ENCODE measurements at places on chromosomes 7 and 10.

GRCh38 chr7:22911889-22912288, 89.2 kb upstream of the TOMM7 start:
- no peak for DNase-seq

DNA sequence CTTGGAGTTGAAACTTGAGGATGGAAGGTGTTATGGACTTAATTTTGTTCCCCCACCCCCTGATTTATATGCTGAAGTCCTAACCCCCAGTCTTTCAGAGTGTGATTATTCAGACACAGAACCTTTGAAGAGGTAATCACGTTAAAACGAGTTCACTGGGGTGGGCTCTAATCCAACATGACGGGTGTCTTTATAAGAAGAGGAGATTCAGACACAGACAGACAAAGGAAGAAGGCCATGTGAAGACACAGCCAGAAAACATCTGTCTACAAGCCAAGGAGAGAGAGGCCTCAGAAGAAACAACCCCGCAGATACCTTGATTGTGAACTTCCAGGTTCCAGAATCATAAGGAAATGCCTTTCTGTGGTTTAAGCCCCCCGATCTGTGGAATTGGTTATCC, 37.0 kb downstream of the GHRHR start:
- no peak for DNase-seq

GRCh38 chr7:146177301-146177700, 60.7 kb downstream of the CNTNAP2 start:
- no peak for DNase-seq

GRCh38 chr7:148962823-148963582, 65.3 kb downstream of the PDIA4 start:
- DNase-seq = no peak

GRCh38 chr7:46357290-46357689, 436.2 kb upstream of the IGFBP3 start:
- DNase-seq = no peak

- DNase-seq = no peak
Measured at GRCh38 chr10:80709866-80710265, 172.2 kb downstream of the SH2D4B start.

GRCh38 chr10:126583552-126584200, 86.8 kb downstream of the C10orf90 start:
- DNase-seq = no peak

DNA sequence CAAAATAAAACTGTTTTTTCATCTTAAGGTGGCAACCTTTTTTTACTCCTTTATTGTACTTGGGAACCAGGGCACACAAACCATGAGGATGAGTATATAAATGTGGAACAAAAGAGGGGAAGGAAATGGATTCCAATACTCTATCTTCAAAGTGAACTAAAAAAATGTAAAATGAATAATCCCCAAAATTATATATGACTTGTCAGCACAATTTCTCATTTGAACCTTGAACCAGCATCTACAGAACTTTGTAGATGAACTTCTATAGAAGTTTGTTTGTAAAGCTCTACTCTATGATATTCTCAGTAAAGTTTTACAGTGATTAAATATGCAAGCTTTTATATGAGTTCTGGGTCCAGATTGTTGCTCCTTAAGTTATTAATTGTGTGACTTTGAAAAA, 218.2 kb upstream of the ETV1 start:
- DNase-seq = no peak

DNA sequence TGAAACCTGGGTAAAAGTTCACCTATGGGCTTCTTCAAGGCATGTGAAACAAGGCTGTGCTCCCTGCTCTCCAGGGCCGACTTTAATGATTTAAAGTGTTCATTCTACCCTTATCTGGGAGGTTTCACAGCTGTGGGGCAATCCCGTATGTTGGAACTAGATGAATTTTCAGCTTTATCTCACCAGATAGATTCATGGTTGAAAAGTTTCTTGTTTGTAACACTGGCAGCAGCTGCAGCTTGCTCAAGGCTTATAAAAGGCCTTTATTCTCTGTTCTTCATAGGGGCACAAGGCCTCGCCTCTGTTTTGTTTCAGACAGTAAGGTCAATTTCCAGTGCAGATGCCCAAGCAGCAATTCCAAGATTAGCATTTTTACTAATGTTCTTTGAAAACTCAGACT, 70.4 kb upstream of the DNAJB12 start:
- no peak for DNase-seq

- DNase-seq = no peak
Measured at GRCh38 chr10:130553826-130554225, 417.6 kb downstream of the GLRX3 start.

GRCh38 chr7:41570766-41571165, 132.1 kb downstream of the INHBA start:
- no peak for DNase-seq

DNA sequence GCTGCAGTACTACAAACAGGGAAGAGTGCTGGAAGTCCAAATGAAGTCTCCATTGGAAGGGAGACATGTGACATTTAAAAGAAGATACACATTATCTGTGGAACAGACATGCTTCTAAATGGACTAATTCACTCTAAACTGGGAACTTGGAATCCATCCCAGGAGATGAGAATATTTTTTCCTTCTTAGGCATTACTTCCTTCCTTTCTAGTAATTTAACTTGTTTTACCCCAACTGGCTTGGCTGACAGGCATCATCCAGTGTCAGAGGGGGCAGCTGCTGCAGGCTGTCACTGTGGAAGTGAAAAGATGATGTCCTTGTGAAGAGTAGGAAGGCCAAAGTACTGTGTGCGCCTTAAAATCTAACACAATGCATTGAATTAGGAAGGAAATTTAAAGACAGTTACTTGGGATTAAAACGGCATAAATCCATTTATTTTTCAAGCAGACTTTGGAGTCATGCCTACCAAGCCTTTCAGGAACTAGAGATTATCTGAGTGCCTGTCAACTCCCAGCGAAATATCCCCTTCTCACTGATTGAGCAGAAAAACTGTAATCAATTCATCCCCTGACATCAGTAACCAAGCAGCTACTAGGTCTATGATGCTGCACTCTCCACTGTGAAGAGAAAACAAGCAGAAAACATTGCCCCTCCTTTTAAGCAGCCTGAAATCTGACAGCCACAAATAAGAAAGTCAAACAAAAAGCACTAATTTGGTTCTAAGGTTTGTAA, 161.2 kb downstream of the DGKI start:
- no peak for DNase-seq

DNA sequence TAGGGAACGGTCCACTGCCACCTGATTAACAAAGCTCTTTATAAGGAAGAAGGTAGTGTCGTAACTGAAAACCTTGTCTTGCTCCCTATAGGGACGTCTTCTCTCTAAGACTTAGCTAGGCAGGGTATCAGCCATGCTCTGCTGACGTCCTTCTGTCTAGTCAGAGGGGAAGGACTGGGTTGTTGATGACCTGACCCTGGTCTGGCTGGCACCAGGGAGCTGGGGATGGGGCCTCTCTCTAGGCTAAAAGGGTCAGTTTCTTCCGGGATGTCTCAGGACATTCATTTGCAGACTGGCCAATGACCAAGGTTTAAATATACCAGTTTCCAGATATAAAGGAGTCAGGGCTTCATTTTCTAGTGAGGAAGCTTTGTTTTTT, 9.6 kb downstream of the CYP17A1 start:
- no peak for DNase-seq

- peak; percentile 7 for DNase-seq
Measured at GRCh38 chr10:68721673-68722335, 765 bp downstream of the CCAR1 start.

- no peak for DNase-seq
Measured at GRCh38 chr7:116249969-116250553, 39.7 kb downstream of the TES start.

DNA sequence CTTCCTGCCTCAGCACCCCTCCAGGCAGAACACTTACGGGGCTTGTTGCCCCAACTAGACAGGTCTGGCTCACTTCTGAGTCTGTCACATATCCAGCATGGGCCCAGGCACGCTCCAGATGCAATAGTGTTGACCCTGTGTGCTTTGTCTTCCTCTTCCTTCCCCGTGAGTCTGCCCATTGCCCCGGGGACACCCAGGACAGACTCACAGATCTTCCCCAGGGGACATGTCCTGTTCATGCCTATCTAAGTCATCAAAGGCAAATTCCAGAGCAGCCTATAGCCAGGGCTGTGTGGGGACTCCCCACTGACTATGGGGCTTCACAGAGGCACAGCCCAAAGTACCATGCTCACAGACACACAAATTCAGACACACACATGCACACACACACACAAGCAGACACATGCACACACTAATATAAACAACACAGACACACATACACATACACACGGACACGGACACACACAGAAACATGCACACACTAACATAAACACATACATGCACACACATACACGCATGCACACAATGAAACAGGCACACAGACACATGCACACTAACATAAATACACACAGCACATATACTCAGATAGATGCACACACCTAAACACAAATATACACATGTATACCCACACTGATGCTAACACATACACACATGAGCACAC, 175.8 kb downstream of the KCNMA1 start:
- DNase-seq = no peak

- no peak for DNase-seq
Measured at GRCh38 chr7:90671571-90671970, 75.5 kb downstream of the CDK14 start.

DNA sequence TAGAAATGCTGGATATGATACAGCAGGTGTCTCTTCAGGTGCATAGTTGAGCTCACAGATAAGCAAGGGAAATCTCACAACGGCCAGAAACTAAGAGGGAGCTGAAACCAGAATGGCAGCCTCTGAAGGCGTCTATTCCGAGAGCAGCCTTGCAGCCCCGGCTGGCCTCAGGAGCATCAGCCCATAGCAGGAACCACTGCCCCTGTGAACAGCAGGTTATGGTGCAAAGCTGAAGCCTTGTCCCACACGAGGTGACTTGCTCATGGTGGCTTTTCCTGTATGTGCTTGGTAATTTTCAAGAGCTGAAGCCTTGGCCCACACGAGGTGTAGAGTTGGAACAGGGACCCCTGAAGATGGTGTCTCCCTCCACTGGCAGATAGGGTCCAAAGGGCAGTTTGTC, 33.2 kb downstream of the BNIP3 start:
- no peak for DNase-seq

- DNase-seq = no peak
Measured at GRCh38 chr7:17242504-17242903, 55.9 kb upstream of the AHR start.

DNA sequence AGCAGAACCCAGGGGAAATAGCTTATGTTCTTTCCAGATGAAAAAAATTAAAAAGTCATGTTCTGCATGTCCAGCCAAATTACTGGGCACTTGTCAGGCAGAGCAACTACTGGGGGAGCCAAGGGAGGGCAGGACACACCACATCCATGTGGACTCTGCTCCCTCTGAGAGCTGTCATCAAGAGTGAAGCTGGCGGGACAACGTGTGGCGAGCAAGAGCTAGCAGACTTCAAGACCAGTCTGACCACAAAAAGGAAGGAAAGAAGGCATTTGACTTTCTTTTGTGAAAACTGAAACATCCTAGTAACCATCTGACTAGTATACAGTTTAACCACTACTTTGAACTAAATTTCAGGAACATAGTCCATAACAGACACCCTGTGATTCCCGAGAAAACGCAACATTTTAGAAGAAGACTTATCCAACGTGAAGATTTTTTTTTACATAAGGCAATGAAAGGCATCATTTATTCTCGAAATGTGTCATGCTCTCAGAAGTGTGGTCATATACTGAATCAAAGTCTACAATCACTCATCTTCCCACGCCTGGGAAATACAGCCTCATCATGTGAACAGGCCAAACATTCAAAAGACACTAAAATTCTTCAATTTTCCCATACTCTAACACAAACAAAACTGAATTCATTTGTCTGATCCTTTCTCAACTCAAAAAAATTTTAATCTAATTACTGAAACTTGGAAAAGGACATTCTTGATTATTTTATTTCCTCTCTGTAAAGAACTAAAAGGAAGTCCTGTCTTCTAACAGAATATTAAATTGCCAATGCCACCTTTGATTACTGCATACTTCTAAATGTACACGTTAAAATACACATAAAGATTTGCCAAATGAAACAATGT, 15.5 kb downstream of the CYTH3 start:
- no peak for DNase-seq

- DNase-seq = no peak
Measured at GRCh38 chr10:15331461-15331860, 39.6 kb downstream of the FAM171A1 start.

DNA sequence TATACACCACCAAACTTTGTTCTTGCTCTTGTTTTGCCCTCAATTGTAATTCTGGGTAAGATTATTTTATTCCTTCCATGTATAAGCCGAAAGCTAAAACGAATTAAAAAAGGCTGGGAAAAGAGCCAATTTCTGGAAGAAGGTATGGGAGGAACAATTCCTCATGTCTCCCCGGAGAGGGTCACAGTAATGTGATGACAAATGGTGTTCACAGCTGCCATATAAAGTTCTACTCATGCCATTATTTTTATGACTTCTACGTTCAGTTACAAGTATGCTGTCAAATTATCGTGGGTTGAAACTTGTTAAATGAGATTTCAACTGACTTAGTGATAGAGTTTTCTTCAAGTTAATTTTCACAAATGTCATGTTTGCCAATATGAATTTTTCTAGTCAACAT, 12.5 kb upstream of the CFAP69 start:
- no peak for DNase-seq

DNA sequence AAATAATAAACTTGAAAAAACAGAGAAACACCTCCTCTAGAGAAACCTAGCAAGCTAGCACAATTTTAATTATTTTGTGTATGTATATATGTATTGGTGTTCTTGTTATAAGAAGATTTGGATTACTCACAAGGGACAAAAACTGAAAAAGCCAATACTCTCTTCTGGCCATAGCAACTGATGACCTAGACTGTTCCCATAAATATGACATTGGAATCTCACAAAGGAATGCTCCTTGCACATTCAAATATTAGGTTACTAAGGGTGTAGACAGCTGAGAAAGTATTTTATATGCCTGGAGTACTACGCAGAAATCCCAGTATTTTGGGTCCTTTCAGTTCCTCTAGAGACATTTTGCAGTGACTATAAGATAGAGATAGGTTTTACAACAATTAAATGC, 279.4 kb downstream of the FZD1 start:
- no peak for DNase-seq

GRCh38 chr7:111660478-111660877, 98.2 kb upstream of the IMMP2L start:
- no peak for DNase-seq

GRCh38 chr7:106059556-106059955, 52.6 kb downstream of the SYPL1 start:
- no peak for DNase-seq

DNA sequence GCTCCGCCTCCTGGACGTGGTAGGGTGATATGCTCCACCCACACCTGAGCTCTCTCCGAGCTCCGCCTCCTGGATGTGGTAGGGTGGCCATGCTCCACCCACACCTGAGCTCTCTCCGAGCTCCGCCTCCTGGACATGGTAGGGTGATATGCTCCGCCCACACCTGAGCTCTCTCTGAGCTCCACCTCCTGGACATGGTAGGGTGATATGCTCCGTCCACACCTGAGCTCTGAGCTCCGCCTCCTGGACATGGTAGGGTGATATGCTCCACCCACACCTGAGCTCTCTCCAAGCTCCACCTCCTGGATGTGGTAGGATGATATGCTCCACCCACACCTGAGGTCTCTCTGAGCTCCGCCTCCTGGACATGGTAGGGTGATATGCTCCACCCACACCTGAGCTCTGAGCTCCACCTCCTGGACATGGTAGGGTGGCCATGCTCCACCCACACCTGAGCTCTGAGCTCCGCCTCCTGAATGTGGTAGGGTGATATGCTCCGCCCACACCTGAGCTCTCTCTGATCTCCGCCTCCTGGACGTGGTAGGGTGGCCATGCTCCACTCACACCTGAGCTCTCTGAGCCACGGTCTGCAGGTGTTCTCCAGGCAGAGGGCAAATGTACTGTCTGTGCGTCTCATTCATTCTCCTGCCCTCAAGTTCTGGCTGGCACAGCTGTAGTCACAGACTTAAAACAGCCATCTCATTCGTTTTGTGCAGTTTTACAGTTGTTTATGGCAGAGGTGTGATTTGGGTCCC, 252.4 kb downstream of the DIP2C start:
- no peak for DNase-seq
